ENCODE measurements at places on chromosomes 4 and X. TPM values are rescaled to one million over a fixed set of nuclear protein-coding genes. Genes with fewer than 3 reads are reported as not detected.

DNA sequence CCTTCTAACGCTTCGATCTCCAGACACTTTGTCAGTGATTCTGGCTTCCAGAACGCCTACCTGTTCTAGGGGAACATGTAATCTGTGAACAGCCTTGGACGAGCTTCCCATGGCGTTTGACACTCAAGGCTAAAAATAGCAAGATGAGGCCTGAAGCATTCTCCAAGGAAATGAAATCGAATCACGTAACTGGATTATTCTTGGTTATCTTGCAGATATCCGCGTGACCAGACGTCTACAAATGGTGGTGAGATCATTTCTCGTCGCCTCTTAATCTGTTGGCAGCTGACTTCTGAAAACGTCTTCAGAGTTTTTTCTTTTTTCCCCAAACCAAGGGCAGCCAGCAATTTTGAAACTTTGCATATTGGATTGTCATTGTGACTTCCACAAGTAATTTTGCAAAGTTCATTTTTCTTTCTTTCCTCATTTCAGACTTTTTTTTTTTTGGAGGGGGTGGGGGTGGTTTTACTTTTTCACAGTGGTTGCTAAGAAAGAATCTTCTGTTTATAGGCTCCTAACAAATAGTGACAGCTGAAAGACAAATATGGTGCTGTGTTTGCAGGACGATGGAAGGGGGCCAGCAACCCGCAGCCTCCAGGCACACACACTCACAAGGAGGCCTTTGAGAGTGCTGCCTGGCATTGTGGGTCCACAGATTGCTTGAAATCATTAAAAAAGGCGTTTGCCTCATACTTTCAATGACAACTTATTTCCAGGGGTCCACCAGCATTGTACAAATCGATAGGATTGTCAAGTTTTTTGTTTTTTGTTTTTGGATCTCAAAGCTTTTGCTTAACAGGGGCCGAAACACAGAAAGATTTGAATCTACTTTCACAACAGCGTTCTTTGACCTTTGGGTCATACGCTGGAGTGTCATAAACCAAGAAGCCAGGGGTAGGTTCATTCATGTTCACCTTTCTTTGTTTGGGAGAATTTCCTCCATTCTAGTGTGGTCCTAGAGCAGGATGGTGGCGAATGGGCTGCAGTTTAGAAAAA, 32.4 kb upstream of the PDLIM3 start:
- DNase-seq, result peak; percentile 89

Gene MMRN1
- total RNA-seq, result 86.6 TPM

Gene NHS
- total RNA-seq, result 10.7 TPM

DNA sequence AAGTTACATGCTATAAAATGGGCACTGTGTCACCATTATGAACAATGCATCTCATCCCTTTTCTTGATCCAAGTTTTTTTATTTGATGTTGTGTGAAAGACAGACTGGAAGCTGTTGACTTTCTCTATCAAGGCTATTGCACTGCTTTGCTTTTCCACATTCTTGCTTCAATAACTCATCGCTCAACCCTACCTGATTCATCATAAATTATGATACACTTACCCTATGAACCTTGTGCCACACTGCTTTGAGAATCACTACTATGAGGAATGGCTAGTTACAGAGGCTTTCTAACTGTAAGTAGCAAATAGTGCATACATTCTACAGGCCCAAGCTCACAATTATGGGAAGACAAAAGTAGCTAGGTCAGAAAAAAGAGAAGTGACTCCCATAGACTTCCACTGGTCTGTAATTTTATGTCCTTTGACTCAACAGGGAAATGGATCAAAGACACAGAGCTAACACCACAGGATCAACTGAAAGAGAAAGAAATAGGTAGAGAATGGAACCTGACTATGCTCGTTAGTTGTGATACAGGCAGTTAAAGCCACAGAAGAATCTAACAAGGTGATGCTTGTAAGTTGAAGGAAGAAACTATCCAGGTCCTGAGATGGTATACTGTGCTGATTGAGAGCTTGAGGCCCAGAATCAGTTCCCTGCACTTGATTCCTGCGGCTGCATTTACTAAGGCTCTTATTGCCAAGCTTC, 163.5 kb downstream of the PPP3CA start:
- DNase-seq, result no peak

Gene PFKFB1
- total RNA-seq, result 0.55 TPM

DNA sequence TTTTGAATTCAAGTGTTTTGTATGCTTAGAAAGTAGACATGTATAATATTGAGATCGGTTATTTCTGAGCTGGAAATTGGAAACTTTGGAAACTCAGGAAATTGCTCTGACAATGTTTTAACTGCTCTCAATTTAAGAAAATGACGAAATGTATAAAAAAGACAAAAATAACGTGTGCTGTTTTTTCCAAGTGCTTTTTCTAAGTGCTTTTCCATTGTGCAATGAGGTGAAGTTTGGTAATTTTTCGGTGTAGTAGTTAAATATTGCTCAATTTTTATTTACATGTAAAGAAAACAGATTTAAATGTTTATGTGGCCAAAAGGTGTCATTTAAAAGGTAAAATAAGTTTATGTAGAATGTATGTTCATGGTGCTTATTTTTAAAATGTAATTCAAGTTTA, 39.4 kb upstream of the RHOH start:
- DNase-seq, result no peak

DNA sequence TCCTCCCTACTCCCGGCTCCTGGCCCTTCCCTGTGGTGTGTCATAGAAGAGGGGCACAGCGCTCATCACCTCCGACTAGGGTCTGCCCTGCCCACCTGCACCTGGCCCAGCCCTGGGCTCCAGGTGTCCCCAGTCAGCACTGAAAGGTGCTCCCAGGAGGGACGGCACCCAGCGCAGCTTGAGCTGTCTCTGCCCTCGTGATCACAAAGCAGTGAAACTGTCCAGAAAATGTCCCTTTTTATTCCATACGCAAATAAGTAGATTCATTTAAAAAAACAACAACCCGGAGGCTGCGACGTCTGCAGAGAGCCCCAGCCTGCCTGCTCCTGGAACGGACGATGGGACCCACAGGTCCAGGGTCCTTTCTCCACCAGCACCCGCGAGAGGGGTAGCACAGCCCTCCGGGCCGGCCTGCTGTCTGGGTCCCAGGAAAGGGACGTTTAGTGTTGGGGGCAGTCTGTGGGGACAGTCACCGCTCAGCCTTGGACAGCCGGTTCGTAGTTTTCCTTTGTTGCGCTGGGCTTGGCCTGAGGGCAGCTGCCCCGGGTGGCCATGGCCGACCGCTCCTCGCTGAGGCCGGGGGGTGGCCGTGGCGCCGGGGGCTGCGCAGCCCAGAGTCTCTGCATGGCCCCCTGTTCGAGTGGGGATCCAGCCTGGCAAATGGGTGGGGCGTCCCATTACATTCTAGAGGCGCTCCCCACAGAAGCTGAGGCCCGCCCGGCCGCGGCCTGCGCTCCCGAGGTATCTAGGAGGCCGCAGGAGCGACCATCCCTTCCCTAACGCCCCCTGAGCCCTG, 4.6 kb downstream of the HMX1 start:
- DNase-seq, result no peak

DNA sequence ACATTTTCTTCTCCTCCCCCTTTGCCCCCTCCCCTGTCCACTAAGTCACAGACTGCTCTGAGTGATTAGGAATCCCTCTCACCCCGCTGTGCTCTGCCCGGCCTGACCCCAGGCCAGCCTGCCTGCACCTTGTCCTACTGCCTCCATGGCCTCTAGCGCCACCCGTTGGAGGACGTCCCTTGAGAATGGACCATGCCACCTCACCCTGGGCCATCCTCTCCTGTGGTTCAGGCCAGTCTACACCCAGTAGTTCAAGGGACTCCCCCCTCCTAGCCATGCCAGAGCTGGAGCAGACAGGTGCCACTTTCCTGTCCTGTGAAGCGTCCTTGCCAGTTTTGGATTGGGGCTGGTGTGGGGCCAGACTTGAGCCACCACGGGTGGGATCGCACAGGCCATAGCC, 9.7 kb upstream of the IRAK1 start:
- DNase-seq, result no peak

GRCh38 chr4:12933760-12934221, 550.3 kb downstream of the RAB28 start:
- no peak for DNase-seq

GRCh38 chrX:21847342-21847741, 7.9 kb downstream of the MBTPS2 start:
- no peak for DNase-seq

- no peak for DNase-seq
Measured at GRCh38 chr4:73252001-73252400, 6.6 kb downstream of the ANKRD17 start.

Gene CLDN2
- total RNA-seq, result not detected

GRCh38 chr4:90162566-90162965, 35.4 kb downstream of the CCSER1 start:
- DNase-seq, result no peak

- DNase-seq, result no peak
Measured at GRCh38 chr4:152265149-152265621, 270.7 kb downstream of the FBXW7 start.

Gene AR
- total RNA-seq, result 7.8 TPM

Gene SLC49A3
- 4.8 TPM for total RNA-seq

DNA sequence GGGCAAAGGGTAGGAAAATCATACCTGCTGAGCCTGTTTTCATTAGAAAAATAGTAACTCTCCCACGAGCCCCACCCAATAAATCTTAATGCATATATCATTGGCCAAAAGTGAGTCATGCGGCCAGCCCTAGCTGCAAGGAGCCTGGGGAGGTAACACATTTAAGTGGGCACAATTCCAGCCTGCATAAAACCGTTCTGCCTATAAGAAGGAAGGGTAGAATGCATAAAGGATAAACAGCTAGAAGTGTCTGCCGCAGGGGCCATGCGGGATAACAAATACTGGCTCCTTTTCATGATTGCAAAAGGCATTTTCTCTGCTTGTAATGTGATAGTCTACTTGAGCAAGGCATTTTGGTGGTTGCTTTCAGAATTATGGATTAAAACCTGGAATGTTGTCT, 37.1 kb downstream of the EFHC2 start:
- DNase-seq, result no peak

Gene RNF113A
- 7.2 TPM for total RNA-seq

Gene RHOXF1
- 1.3 TPM for total RNA-seq

GRCh38 chr4:173171987-173172386, 3.4 kb downstream of the GALNT7 start:
- no peak for DNase-seq

GRCh38 chrX:147847999-147848398, 63.7 kb upstream of the FMR1 start:
- no peak for DNase-seq
